ENCODE measurements at places on chromosomes 7 and 10.

- DNase-seq, result no peak
Observed at GRCh38 chr7:15446722-15447121, 115.1 kb downstream of the AGMO start.

DNA sequence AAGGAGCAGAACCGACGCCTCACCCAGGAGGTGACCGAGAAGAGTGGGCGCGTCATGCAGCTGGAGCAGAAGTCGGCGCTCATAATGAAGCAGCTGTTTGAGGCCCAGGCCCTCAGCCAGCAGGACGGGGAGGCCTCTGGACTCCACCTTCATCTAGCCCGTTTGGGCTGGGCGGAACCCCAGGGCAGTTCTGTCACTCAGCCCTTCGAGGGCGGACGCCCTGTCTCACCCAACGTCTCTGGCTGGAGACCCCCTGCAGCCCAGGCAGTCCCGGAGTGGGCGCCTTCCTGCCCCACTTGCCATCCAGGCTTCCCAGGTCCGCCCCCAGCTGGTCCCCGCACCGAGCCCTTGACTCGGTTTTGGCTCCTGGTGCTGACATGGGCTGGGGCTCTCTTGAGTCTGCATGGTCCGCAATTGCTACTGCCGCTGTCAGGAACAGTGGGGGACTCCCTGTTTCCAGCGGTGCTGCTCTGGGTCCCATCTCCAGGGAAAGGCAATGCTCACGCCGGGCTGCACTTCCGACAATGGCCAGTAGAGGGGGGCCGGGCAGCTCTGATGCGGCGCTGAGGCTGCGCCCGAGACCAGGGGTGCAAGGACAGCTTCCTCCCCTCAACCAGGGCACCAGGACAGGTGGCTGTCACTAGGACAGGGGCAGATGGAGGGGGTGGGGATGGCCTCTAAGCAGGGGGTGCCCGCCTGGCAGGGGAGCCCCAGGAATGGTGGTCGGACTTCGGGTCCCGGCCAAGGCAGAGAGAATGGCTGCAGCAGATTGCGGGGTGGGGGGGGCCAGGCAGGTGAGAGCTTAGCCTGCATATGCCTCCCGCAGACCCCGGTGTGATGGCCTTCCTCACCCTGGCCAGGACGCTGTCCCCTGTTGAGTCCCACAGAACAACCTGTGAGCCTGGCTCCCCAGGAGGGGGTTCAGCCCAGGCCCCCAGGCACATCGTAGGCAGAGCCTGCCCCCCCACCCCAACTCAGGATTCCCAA is 71.2 kb upstream of the KCTD7 start:
- DNase-seq, result peak; percentile 60

DNA sequence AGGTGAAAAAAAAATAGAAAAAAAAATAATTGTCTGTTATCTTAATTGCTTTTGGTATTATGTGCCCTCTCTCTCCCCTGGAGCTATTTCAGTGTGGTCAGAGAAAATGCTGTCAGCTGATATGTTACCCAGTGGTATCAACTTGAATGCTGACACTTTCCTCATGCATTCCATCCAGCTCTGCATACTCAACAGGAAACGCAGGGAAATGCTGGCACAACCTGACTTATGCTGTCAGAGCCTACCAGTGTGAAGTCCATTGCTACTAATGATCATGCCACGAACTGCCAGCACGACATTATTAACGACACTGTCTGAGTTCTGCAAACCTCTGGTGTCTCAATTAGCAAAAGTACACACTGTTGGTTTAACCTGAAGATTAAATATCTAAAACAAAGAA is 182.8 kb downstream of the ZWINT start:
- DNase-seq, result no peak

GRCh38 chr10:44043646-44044375 is 341.1 kb downstream of the CXCL12 start:
- no peak for DNase-seq

DNA sequence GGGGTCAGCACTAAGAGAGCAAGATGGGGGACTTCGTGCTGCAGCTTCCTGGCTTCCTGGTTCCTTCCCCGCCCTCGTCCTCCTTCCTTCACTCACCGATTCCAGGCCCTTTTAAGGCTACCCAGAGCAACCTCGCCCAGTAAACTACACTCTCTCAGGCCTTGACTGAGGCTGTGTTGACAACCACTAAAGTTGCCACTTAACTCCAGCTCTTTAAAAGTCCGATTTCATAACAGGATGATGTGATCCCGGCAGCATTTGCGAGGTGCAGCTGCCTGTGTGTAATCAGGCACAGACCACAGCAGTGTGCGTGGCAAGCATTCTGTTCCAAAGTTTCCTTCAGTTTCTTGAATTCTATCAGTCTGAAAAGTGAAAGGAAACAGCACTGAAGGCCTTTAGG is 110.6 kb downstream of the RAB11FIP2 start:
- no peak for DNase-seq

- DNase-seq, result no peak
Observed at GRCh38 chr7:111873326-111873646, 311.0 kb upstream of the IMMP2L start.

- no peak for DNase-seq
Observed at GRCh38 chr7:131066635-131067034, 261.0 kb upstream of the MKLN1 start.

- DNase-seq, result no peak
Observed at GRCh38 chr7:140143997-140144396, 32.8 kb downstream of the KDM7A start.

- peak; percentile 59 for DNase-seq
Observed at GRCh38 chr10:100046021-100046486, 35.6 kb downstream of the CPN1 start.

DNA sequence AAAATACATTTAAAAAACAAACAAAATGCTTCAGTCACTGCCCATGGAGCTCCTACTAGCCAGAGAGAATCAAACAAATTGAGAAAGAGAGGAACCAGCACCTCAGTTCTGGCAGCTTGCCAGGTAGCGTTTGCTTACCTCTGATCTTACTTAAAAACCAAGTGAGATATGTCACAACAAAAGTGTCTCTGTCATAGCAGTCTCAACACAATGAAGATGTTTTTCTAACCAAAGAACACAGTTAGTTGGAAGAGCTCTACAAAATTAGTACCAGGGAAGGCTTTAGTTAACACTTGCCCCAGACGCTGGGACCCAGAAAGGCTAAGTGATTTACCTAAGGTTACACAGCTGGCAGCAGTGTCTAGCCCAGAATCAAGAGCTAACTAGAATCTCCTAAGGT is 3.4 kb downstream of the DOCK4 start:
- DNase-seq, result no peak

DNA sequence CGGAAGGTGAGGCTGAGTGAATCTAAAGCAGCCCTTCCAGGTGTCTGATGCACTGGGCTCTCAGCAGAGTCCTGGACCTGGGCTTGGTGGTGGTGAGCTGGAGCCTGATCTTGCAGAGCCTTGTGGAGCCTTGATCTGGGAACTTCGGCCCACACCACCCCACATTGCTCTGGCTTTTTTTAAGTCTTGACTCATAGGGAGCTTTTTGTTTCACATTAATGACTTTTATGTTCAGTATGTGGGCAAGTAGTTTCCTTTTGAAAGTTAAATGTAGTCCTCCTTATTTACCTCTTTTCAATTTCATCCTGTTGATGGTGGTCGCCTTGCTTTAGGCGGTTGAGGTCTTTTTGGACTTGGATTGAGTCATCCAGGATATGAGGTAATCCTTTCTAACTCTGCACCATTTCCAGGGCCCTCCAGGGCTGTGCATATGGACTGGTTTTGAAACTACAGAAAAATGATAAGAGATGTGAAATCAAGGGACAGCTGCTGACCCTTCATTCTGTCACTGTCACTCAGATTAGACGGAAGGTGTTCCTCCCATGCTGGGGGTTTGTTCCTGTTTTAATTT is 2.9 kb upstream of the NRAP start:
- no peak for DNase-seq

DNA sequence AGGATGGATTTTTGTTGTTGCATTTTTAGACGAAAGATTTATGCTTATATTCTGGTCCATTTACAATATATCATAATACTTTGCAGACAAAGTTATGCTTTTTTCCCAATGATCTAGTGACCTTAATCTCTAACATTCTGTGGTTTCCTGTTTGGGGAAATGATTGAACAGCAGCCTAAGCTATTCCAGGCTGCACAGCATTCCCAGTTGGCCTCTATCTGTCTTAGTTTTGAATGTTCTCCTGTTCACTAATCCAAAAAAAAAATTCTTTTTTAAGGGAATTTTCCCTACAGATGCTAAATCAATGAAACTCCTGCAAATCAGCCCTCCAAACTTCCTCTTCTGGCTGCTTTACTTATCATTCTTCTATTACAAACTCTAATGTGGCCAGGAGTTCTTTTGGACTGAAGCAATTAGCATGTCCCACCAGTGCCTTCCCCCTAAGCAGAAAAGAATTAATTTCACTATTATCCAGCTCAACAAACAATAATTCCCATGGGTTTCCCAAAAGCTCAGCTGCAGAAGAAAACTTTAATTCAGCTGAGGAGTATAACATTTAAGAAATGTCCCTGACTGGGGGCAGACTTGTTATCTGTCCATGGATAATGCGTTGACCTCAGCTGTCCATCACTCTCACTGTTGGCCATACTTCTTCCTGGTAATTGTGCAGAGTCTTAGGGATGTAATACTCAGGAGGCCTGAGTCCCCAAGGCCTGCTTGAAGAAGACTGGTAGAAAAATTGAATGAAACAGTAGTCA is 81.9 kb upstream of the TRIL start:
- DNase-seq, result no peak

- no peak for DNase-seq
Observed at GRCh38 chr10:53356616-53357349, 584.2 kb upstream of the MBL2 start.

- no peak for DNase-seq
Observed at GRCh38 chr7:36895192-36895591, 170.9 kb upstream of the AOAH start.

DNA sequence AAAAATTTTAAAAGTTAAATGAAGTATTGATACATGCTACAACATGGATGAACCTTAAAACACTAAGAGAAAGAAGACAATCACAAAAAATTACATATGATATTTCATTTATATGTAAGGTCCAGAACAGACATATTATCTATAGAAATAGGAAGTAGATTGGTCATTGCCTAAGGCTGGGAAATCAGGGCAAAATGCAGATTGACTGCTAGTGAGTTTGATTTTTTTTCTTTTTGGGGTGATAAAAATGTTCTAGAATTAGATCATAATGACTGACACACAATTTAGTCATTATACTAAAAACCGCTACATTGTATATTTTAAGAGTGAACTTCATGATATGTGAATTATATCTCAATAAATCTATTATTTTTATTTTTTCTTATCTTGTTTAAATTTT is 88.3 kb downstream of the CPEB3 start:
- DNase-seq, result no peak

DNA sequence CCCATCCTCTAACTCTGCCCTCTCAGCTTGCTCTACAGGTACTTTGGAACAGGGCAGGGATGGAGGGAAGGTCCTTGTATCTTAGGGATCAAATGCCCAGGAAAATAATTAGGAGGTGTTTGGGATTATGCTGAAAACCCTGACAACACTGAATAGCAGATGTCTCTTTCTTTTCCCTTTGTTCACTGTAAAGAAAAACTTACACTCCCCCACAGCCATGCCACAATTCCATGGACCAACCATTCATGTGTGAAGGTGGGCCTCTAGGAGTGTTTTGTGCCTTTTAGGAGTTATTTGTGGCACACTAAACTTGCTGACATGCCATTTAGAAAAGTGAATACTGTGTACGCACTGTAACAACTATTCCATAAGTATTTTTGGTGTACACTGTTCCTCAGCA is 108.1 kb downstream of the SNX10 start:
- DNase-seq, result no peak

DNA sequence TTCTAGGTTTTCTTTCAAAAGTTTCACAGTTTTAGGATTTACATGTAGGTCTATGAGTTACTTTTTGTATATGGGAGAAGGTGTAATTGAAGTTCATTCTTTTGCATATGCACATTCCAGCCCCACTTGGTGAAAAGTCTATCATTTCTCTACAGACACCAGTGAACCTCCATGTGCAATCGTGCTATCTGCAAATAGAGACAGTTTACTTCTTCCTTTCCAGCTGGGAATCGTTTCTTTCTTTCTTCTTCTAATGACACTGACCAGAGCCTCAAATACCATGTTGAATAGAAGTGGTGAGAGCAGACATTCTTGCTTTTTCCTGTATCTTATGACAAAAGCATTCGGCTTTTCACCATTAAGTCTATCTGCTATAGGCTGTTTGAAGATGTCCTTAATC is 122.7 kb downstream of the ARHGAP22 start:
- no peak for DNase-seq

- DNase-seq, result no peak
Observed at GRCh38 chr10:15849316-15849715, 11.0 kb downstream of the MINDY3 start.

- no peak for DNase-seq
Observed at GRCh38 chr10:7337431-7338171, 73.2 kb downstream of the SFMBT2 start.
